ENCODE measurements at places on chromosomes 7 and 10. TPM values are rescaled to one million over a fixed set of nuclear protein-coding genes. Genes with fewer than 3 reads are reported as not detected.

Gene CALML3
- not detected for total RNA-seq

Gene PIP
- total RNA-seq, result not detected

Gene TAS2R4
- total RNA-seq, result 0.42 TPM

Gene PALD1
- total RNA-seq, result 276 TPM

Gene HMX3
- total RNA-seq, result not detected

Gene NPSR1
- not detected for total RNA-seq

Gene MALSU1
- 72.7 TPM for total RNA-seq

Gene NKX1-2
- not detected for total RNA-seq

Gene HTRA1
- 54.7 TPM for total RNA-seq

GRCh38 chr7:29035044-29035740 lies 77.1 kb upstream of the TRIL start:
- peak; percentile 92 for DNase-seq

- no peak for DNase-seq
Observed at GRCh38 chr7:98223351-98223897, 12.2 kb downstream of the BHLHA15 start.

DNA sequence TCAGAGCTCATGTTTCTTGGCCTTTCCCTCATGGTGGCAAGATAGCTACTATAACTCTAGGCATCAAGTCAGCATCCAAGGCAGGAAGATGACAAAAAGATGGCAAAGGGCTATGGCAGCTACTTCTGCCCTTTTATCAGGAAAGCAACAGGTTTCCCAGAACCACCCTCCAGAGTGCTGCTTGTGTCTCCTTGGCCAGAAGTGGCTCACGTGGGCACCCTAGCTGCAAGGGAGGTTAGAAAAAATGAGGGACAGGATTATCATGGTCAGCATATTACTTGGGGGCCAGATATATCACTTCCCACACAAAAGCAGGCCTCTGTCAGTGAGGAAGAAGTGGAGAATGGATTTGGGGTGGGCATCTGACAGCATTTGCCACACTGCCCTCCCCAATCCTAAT lies 24.3 kb upstream of the C10orf105 start:
- no peak for DNase-seq

- peak; percentile 93 for DNase-seq
Observed at GRCh38 chr7:151736403-151736909, 140.5 kb downstream of the PRKAG2 start.

DNA sequence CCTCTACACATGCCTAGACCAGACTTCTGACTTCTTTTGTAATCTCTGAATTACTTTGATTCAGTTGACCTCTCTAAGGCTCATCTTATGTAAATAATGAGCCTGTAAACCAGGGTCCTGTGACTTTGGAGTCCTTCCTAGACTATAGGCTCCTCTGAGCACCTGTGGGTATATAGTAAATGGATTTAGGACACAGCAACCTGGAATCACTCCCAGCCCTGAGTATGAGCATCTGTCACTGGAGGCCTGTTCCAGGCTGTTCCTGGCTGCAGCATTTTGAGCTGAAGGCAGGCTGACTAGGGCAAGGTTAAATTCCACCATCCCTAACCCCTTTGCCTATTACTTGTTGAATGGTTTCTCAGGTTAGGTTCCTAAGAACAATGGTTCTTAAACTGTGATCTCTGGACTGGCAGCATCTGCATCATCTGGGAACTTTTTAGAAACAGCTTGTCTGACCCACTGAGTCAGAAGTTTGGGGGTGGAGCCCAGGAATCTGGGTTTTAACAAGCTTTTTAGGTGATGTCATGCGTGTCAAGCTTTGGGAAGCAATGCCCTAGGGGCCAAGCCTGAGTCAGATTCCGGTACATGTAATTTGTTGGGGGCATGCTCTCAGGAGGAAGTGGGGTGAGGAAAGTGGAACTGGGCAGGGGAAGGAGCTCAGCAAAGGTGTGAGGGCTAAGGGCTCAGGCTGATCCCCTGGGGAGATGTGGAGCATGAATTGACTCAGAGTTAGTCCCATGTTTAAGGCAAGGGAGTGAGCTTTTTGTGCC lies 28.2 kb downstream of the MINDY4 start:
- peak; percentile 84 for DNase-seq

GRCh38 chr10:98125940-98126631 lies 8.4 kb upstream of the R3HCC1L start:
- DNase-seq, result no peak

- no peak for DNase-seq
Observed at GRCh38 chr7:150410131-150410530, 31.0 kb downstream of the ZNF775 start.

- peak; percentile 78 for DNase-seq
Observed at GRCh38 chr7:29177963-29178600, 16.5 kb upstream of the CHN2 start.

- no peak for DNase-seq
Observed at GRCh38 chr10:105148921-105149320, 507.8 kb downstream of the SORCS3 start.

DNA sequence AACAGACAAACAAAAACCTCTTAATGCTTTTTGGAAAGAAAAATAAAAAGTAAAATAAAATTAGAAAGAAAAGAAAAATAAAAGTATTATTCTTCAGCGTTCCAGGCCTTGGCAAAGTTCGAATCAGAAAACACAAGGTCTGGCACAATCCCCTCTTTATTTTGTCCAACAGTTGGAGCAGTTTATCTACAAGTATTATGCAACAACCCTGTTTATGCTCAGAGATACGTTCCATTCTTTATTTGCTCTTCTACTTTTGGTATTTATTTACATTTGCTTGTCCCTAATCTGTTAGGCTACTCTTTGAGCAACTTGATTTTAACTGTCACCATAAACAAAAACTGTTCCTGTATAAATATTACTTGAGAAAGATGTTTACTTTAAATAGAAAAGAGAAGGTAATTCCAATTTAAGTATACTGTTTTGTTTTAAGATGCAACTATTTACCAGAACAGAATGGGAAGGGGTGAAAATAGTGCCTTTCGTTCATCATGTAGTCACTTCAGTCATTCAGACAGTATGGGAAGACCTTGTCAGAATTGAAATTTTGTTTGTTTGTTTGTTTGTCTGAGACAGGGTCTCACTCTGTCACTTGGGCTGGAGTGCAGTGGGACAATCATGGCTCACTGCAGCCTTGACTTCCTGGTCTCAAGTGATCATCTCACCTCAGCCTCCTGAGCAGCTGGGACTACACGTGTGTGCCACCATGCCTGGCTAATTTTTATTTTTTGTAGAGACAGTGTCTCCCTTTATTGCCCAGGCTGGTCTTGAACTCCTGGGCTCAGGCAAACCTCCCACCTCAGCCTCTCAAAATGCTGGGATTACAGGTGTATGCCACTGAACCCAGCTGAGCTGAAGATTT lies 5.7 kb downstream of the PDK4 start:
- no peak for DNase-seq

DNA sequence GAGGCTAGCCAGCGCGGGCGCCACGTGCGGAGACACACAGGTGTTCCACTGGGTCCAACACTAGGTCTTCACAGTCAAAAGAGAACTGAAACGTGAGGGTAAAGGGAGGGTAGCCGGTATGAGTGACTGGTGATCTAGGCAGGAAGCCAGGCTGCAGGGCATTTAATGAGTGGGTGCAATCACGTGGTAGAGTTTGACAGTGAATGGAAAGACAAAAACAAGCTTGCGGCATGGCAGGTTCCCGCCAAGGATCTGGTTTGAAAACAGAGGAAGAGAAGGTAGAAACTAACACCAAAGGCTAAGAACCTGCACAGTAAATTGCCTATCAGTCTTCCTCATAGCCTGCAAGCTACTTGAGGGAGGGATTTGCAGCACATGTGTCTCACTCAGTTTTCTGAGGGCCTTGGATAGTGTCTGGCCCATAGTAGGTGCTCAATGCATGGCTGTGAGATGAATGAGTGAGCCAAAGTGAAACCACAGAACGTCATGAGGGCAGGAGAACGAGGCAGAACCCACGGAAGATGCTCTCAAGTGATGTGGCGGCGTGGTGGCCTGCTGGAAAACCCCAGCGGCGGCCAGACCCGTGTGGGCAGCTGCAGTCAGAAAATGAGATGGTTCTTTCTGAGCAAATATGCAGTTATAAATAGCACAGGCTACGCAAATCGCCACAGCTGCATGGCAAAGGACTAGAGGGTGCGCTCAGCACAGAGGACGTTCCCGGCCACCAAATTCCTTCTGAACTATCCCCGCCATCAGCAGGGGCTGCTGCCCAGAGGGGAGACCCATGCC lies 183.6 kb upstream of the NFE2L3 start:
- no peak for DNase-seq

DNA sequence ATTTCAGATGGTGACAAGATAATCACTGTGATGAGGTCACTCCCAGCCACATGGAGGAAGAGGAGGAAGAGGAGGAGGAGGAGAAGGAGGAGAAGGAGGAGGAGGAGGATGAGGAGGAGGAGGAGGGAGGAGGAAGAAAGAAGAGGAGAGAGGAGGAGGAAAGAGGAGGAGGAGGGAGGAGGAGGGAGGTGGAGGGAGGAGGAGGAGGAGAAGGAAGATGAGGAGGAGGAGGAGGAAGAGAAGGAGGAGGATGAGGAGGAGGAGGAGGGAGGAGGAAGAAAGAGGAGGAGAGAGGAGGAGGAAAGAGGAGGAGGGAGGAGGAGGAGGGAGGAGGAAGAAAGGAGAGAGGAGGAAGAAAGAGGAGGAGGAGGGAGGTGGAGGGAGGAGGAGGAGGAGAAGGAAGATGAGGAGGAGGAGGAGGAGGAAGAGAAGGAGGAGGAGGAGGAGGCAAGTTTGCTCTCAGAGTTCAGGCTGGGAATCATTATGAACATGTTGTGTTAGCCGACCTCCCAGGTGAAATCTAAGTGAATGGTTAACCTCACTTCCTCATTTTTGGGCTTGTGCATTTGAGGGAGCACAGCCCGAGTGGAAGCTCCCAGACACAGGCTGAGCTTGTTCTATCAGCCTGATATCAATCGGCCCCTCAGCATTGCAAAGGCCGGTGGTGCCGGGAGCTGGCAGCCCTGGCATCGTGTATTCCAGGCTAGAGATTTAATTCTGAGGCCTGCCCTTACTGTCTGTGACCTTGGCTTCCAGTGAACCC lies 236.2 kb upstream of the PITRM1 start:
- DNase-seq, result no peak

GRCh38 chr10:103225939-103226338 lies 19.7 kb upstream of the RPEL1 start:
- DNase-seq, result no peak

GRCh38 chr7:44636926-44637325 lies 30.5 kb downstream of the OGDH start:
- no peak for DNase-seq

- DNase-seq, result no peak
Observed at GRCh38 chr7:80464211-80464610, 47.7 kb downstream of the GNAT3 start.

- peak; percentile 90 for DNase-seq
Observed at GRCh38 chr10:4242561-4243035, 457.6 kb upstream of the KLF6 start.

DNA sequence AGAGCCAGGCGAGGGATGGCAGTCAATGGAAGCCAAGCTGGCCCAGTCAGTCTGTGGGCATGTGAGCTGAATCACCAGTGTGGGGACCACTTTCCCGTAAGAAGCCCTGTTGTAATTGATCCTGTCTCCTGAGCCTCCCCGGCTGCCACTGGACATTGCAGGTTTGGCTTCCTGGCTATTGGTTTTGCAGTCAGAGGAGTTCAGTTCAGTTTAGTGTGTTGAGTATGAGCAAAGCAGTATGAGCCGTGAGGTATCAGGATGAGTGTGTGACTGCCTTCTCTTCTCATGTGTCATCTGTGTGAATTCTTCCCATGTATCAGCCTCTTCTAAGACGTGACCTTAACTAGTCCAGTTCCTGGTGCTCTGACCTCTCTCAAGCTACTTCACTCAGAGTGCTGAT lies 227.4 kb downstream of the PRKG1 start:
- DNase-seq, result no peak

- DNase-seq, result no peak
Observed at GRCh38 chr7:151853896-151854719, 22.8 kb downstream of the PRKAG2 start.

- no peak for DNase-seq
Observed at GRCh38 chr10:74164716-74165529, 13.9 kb downstream of the ADK start.

DNA sequence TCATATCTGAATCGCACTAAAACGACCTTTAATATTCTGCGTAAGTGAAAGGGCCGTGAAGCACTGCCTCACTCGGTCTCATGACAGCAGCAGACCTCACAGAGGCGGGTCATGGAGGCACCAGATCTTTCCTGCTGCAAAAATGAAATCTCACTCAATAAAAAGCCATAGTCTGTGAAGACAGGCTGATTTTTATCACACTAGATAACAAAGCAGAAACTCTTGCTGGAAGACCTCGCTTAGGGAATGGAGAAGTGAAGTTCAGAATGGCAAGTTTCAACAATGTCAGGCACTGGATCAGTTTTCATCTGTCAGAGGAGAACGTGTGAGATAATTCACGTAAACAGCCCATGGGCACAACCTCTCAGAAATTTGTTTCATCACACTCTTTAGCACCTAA lies 8.0 kb downstream of the SEPHS1 start:
- DNase-seq, result no peak

DNA sequence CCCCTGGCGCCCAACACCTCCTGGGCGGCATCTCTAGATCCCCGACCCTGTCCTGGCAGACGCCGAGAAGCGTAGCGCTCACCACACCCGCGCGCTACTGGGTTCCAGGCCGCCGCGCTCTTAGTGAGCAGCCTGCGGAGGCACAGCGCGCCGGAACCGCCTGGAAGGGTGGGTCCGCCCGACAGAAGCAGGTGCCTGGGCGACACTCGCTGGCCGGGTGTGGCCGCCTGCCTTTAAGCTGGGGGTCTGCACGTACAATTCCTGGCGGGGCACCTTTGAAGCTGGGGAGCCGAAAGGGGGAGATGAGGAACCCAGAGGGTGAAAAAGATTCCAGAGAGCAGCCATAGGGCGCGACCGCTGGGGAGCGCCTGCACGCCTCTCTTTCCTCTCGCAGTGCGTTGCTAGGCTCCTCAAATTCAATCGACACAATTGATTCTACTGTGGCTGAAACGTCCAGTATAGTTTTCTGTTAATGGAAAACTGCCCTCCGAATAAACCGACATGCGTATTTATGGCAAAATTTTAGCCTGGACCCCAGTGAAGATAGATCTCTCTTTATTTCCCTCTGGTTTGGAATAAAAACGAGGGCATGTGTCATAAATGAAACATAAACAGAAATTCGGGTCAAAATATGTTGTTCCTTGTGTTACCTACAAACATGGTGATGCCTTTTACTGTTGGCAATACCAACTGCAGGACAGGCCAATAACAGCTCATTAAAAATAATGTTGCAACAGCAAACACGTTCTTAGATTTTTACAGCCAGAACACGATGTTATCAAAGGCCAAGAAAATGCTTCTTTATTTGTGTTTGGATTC lies 4.6 kb downstream of the HMX3 start:
- DNase-seq, result no peak

DNA sequence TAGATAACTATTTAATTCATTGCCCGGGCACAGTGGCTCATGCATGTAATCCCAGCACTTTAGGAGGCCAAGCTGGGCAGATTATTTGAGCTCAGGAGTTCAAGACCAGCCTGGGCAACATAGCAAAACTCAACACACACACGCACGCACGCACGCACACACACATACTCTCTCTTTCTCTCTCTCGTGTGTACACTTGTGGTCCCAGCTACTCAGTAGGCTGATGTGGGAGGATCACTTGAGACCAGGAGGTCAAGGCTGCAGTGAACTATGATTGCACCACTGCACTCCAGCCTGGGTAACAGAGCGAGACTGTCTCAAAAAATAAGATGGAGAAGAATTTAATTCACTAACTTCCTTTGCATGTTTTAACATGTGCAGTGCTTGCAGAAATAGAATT lies 38.1 kb downstream of the PTPN12 start:
- DNase-seq, result no peak

- DNase-seq, result no peak
Observed at GRCh38 chr10:84216834-84217233, 8.5 kb downstream of the LRIT2 start.

GRCh38 chr10:11148142-11149028 lies 130.7 kb downstream of the CELF2 start:
- no peak for DNase-seq

GRCh38 chr7:27763983-27764508 lies 24.1 kb downstream of the TAX1BP1 start:
- no peak for DNase-seq
